Fibroblast of skin of right quadriceps (primary cell): ENCODE measurements at places on chromosomes 11 and 22.

GRCh38 chr11:13859892-13860291, 102.6 kb upstream of the SPON1 start:
- no peak for DNase-seq

DNA sequence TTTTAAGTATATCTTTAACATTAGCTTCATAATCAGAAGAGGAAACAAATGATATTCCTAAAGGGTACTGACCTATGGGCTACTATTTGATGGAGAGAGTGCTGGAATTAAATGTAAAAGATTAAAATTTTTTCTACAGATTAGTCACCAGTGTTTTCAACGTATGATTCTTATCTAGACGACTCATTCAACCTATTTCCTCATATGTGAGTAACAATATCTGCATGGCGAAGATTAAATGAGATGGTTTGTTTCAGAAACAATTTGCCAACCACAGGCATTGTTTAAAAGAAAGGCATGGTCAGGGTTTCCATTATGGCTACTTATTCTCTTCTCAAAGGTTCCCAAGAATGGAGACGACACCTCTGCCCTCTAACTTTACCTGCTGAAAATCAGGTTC, 20.4 kb downstream of the OR56B4 start:
- no peak for DNase-seq

DNA sequence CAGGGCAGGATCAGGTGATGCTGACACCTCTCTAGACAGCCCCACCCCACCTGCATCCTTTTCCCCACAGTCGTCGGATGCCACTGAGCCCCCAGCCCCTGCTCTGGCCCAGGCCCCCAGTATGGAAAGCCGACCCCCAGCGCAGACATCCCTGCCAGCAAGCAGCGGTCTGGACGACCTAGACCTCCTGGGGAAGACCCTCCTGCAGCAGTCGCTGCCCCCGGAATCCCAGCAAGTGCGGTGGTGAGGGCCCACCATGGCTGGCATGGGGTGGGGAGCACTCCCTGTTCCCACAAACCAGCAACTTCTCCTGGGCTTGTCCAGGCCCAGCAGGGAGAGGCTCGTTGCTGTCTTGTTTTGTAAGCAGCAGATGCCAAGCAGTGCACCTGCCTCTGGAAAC, 9.5 kb upstream of the SH3BP1 start:
- no peak for DNase-seq

DNA sequence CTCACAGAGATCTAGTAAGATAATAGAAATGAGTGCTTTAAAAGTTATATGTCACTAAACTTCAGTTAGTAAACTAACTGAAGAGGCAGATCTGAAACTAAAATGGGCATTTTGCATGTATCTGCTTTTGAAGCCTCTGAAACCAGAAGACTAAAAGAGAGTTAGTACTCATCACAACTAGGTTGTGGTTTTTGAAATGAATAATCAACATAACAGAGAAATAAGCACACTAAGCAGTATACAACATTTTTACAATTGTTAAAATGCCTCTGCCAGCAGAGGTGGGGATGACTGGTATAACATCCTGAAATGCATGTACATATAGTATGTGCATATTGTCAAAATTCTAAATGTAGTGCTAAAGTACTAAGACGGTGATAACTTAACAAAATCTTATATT, 564.5 kb downstream of the DLG2 start:
- no peak for DNase-seq

- DNase-seq, result no peak
These were observed 130.3 kb upstream of the TBCEL start for GRCh38 chr11:120893440-120894201.

DNA sequence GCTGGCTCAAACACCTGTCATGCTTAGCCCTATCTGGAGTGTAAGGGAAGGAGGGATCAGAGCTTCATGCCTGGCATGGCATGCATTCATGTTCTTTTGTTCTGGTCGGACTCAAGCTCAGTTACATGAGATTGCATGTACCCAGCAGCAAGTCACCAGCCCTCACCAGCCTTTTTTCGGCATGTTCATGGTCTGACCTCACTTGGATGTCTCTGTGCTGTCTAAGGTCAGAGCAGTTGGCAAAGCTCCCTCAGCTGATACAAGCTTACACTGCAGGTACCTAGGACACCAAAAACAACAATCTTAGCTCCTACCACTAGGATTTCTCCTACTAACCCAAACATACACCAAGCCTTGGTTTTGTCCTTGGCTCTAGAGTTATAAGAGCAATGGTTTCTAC, 152.6 kb downstream of the BARX2 start:
- no peak for DNase-seq

GRCh38 chr11:98155696-98156095, 865.1 kb upstream of the CNTN5 start:
- no peak for DNase-seq

DNA sequence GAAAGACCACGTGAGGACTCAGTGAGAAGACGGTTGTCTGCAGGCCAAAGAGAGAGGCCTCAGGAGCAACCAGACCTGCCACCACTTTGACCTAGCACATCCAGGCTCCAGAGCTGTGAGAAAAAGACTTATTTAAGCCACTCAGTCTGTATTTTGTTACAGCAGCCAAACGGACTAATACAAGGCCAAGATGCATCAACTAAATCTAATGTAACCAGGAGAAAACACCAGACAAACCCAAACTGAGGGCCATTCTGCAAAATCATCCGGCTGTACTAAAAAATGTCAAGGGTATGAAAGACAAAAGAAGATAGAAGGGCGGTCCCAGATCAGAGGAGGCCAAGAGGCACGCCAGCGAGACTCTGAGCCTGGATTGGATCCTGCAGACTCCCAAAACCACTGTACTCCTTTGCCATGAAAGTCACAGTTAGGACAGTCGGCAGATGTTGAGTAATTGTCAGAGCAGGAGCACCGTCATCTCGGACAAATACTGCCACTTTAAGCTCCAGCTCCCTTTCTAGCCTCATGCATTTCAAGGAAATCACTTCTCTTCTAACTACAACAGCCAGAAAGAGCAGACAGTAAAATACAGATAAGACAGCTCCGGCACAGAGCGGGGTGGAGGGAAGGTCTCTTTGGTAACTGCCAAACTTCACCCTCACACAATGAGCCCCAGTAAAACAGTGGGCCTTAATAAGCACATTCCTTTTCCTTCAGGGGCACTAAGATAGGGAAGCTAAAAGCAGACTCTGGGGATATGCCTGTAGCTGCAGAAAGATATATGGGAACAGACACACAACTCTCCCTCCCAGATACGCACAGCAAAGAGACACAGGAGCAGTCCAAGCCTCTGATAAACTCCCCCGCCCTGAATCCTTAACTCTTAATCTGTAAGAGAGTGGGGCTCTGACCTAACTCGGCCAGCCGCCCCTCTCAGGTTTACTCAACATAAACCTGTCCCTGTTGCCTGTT, 3.5 kb upstream of the ZP1 start:
- no peak for DNase-seq

DNA sequence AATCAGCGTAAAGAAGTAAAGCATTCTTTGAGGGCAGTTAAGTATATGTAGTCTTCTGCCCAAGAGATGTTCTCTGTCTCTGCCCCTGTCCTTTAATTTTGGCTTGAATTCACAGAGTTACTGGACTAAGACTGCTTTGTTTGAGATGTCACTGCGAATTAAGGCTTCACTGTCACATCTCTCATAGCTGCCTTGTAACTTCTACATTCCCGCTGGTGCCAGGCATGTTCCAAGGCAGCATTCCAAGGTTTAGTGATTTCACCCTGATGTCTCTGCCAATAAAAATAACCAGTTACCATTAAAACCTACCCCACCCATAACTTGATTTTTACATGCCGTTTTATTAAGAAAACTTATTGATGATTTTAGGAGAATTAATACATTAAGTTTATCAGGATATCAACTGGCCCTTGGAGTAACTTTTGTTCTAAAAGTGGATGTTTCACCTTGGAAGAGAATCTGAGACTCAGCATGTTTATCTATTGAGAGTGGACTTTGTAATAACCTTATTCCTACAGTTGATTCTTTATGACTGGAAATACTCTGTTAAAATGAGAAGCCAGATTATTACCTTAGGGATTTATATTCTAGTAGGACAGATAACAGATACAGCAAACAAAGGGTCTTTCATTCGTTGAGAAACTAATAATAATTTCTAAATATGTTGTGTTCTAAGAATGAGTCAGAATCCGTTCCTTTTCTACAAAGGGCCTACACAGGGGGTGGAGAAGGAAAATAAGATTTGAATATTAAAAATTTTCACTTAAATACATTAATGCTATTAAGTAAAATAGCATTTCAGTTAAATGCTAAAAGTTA, 110.2 kb downstream of the UVRAG start:
- DNase-seq, result peak; percentile 10

DNA sequence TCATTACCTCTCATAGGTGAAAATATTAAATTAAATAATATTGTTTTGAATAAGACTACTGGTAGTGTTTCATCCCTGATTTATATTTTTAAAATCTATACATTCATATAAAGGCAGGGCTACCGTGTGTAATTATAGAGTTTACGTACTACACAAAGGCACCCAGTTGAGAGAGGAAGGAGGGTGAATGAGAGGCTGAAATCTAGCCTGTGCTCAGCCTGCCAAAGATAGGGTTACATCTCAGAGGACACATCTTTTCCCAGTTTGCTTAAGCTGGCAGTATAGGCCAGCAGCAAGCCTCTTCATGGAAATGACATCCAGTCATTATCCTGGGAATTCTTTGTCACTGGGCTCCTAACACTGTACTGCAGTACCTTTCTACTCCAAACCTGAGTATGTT, 7.5 kb upstream of the B3GNT6 start:
- DNase-seq, result no peak

- no peak for DNase-seq
These were observed 149.6 kb downstream of the CRYBB2 start for GRCh38 chr22:25369041-25369440.

DNA sequence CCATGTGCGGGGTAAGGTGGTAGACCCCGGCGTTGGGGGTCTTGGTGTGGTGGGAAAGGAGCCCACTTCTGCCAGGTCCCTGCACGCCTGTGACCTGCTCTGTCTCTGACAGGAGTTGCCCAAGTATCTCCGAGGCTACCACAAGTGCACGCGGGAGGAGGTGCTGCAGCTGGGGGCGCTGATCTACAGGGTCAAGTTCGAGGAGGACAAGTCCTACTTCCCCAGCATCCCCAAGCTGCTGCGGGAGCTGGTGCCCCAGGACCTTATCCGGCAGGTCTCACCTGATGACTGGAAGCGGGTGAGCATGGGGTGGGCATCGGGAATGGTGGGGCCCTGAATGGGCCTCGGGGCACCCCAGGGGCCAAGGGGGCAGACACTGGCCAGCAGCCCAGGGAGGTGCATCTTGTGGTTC, 83.0 kb downstream of the MYO7A start:
- DNase-seq, result no peak

- DNase-seq, result no peak
These were observed 14.8 kb upstream of the MFNG start for GRCh38 chr22:37500745-37501609.

- peak; percentile 37 for DNase-seq
These were observed 131.8 kb downstream of the UVRAG start for GRCh38 chr11:75946531-75947530.

DNA sequence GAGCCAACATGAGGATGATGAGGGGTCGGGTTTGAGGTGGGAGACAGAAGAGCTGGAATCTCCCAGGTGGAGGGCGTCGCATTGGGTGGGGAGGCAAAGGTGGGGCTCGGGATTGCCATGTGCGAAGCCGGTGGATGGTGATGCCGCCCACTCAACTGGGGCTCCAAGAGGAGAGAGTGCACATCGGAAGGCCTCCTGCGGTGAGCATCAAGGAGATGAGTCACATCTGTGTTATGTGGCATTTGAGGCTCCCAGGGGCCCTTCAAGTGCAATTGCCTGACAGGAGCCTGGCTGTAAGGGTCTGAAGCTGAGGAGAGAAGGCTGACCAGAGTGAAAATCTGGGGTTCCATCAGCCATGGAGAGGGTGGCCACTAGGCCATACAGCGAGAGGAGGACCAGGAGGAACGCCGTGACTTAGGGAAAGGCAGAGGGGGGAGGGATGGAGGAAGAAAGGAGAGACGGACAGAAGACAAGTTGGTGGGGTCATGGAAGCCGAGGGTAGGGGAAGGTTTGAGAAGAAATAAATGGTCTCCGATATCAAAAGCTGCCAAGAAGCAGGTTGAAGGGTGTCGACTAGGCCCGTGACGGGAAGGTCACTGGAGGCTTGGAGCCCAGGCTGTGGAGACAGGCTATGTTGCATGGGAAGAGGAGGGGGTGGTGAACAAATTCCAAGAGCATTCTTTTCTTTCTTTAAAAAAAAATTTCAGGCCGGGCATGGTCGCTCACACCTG, 21.3 kb downstream of the RASD2 start:
- peak; percentile 85 for DNase-seq

DNA sequence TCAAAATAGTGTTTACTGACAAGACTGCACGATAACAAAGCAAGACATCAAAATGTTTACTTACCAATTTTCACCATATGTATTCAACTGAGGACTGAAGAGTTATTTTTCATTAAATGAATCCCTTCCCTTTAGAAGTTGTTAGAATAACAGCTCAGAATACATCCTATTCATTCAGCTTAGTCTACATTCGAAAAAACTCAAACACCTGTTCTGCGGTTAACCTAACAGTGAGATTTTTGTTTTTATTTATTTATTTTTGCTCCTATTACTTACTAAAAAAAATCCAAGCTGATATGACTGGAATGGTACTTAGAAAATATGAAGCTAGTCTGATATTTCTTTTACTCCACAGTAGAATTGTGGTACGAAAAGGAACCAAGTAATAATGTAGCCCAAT, 10.0 kb downstream of the KCNA4 start:
- no peak for DNase-seq

- DNase-seq, result no peak
These were observed 15.3 kb upstream of the RAB30 start for GRCh38 chr11:83087035-83087434.

GRCh38 chr11:123478352-123478987, 48.4 kb downstream of the GRAMD1B start:
- DNase-seq, result peak; percentile 83

DNA sequence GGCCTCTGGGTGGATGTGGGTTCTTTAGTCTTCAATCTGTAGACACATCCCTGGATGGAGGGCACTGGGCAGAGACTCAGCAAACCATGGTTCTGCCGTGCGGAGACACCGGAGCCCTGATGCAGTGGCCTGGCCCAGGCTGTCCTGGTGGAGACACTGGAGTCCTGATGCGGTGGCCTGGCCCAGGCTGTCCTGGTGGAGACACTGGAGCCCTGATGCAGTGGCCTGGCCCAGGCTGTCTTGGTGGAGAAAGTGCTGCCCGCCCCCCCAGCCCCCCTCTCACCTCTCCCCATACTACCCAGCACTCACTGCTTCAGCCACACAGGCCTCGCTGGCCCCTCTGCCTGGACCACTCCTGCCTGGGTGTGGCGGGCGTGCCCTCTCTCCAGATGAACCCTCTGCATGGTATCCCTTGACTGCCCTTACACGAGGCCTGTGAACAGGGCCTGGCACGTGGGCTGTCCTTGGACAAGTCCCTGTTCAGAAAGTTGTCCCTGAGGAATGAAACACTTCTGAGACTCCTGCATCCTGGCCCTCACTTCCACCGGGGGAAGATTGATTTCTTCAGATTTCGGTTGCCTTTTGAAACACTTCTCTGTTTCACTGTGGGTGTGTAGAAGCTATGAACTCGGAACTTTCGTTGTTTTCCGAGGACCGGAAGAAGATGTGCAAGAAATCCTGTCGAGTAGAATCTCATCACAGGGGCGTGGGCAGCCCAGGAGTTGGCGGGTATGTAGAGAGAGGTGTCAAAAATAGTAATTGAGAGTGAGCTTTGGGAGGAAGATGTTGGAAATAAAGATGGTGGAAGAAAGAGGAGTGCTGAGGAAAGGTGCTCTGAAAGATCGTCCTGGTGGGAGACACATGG, 26.2 kb downstream of the IGHMBP2 start:
- no peak for DNase-seq

- DNase-seq, result peak; percentile 37
These were observed 34.7 kb downstream of the GALNT18 start for GRCh38 chr11:11587122-11587521.

- no peak for DNase-seq
These were observed 98.0 kb upstream of the THY1 start for GRCh38 chr11:119520966-119521365.

GRCh38 chr11:20887137-20887536, 217.8 kb downstream of the NELL1 start:
- DNase-seq, result no peak
